ENCODE measurements at places on chromosomes 3 and 15.

- DNase-seq = no peak
These were observed 168.2 kb upstream of the GPR149 start for GRCh38 chr3:154598166-154598565.

GRCh38 chr3:158106766-158107471 is 699 bp upstream of the SHOX2 start:
- no peak for DNase-seq

DNA sequence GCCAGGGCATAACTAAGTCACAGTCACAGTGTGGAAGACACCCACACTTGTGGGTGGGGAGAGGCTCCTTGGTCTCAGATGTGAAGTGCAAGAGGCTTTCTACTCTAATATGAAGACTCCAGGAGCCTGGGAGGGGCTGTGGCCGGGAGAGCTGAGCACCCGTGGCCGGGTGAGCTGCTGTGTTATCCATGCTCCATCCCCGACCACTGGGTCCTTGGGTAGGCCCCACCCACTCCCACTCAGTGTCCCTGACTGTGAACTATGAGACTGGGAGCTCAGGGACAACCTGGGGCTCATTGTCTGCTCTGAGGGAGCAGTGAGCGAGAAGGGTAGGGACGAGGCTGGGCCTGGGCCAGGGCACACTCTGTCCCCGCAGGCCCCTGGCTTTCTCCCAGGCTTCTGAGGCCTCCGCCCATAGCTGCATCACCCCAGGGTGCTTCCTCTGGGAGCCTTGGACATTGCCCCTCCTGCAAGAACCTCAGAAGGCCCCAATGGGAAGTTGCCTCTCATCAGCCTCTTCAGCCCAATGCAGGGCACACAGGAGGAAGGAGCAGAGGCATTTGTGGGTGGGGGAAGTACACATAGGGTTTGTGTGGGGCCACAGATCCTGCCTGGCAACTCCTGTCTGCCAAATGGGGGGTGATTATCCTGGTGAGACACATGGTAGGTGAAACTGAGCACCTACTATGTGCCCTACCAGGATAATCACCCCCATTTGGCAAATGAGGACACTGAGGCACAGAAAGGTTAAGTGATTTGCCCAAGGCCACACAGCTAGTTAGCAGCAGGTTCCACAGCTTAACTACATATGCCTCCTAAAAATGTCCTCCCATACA is 2.4 kb downstream of the ANPEP start:
- no peak for DNase-seq

DNA sequence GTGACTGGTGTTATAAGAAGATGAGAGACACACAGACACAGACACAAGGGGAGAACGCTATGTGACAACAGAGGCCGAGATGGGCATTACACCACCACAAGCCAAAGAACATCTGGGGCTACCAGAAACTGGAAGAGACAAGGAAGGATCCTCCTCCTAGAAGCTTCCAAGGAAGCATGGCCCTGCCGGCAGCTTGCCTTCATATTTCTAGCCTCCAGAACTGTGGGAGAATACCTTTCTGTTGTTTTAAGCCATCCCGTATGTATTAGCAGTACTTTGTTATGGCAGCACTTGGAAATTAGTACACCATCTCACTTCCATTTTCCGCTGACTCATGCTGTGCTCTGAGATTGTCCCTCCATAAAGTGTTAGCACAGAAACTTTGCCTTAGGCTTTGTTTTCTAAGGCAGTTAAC is 38.7 kb upstream of the CA12 start:
- no peak for DNase-seq

- no peak for DNase-seq
These were observed 1515.7 kb downstream of the SI start for GRCh38 chr3:163562625-163563024.

- DNase-seq = no peak
These were observed 388.7 kb upstream of the SGO1 start for GRCh38 chr3:20574746-20575145.

DNA sequence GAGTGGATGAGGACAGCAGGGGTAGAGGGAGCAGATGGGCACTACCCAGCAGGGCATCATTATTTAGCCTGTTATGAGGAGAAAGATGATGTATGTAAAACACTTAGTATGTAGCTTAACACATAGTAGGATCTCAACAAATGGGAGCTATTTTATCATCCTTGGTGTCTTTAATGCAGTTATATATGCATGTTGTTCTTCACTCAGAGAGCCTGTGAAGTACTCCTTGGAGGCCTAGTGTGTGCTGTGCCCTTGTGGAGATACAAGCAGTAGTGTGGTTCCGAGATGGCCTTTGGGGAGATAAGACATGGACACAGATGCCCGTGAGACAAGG is 124.2 kb downstream of the LIPC start:
- DNase-seq = no peak

DNA sequence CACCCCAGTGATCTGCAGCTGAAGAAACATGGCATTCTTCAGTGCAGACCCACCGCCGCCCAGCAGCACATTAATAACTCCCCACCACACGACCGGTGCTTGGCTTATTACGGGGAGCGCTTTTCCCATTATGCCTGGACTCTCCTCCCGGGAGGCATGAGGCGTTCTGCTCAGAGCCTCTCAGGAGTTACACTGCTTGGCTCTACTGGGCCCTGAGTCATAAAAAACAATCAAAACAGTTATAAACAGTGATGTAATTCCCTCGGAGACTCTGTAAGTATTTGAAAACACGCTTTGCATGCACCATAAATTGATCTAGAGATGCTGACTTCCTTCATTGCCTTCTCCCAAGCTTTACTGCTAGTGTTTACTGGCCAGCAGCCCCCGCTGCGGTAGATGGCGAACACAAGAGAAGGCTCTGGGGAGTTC is 77.1 kb upstream of the SNRPA1 start:
- DNase-seq = no peak

- DNase-seq = no peak
These were observed 503 bp downstream of the HLTF start for GRCh38 chr3:149085828-149086231.

DNA sequence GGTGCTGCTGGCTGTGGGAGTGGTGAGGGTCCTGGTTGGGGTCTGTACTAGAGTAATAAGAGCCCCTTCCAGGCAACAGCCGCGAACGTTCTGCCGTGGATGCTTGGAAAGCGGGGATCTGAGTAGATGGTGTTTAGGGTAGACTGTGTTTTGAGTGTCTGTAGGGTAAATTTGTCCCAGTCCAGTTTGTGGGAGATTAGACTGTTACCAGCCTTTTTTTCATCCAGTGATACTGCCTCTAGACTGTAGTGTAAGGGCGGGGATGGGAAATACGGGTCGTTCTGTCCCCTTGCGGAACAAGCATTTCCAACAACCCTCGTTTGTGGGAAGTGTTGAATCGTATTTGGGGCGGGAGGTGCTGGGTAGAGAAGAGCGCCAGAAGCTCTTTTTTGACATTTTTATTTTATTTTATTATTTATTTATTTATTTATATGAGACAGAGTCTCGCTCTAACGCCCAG is 424 bp downstream of the HAUS2 start:
- no peak for DNase-seq

DNA sequence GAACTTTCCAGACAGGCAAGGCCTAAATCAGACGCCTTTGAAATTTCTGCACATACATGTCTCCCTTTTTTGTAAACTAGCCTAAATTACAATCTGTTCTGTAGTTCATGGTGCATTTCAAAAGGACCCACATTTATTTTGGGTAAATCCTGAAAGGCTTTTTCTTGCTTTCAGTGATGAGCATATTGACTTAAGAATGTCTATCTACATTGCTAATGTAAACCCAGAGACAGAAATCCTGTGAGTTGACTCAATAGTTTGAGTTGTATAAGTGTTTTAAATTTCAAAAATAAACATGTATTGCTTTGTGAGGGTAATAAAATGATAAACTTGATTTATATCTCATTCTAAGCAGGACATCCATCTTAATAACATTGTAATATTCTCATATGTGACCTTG is 977.0 kb upstream of the NR2F2 start:
- no peak for DNase-seq

- DNase-seq = no peak
These were observed 120.1 kb downstream of the ABHD5 start for GRCh38 chr3:43810797-43811196.

- DNase-seq = no peak
These were observed 41.2 kb downstream of the SNRK start for GRCh38 chr3:43327582-43327979.

GRCh38 chr15:41992151-41992802 is 19.9 kb upstream of the EHD4 start:
- no peak for DNase-seq

DNA sequence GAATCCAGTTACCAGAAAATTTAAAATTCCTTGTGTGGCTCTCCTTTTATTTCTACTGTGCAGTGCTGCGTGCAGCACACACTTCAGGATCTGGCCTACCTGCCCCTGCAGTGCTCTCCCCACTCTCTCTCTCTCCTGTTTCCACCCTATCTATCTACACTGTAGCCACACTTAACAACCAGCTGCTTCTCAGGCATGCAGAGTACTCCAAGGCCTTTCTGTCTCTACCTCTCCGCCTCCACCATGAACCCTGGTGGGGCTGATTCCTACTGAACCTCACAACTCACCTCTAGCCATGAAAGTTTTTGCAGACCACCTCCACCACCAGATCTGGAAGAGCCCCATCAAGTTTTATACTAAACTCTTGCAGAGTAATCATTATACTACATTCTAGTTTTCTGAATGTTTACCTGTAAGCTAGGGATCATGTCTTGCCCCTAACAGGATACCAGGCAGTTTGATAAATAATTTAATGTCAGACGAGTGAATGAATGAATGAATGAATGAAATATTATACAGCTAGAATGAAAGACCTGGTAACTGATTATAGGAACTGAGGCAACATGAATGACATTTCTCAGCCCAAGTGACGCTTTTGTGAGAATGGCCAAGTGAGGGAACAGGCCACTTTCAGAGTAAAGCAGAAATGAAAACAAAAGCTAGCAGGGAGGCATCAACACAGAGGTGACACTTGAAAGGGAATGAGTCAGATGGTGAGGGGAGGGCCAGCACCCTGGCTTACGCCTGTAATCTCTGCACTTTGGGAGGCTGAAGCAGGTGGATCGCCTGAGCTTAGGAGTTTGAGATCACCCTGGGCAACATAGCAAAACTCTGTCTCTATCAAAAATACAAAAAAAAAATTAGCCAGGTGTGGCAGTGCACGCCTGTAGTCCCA is 363.5 kb downstream of the FOXP1 start:
- DNase-seq = no peak

DNA sequence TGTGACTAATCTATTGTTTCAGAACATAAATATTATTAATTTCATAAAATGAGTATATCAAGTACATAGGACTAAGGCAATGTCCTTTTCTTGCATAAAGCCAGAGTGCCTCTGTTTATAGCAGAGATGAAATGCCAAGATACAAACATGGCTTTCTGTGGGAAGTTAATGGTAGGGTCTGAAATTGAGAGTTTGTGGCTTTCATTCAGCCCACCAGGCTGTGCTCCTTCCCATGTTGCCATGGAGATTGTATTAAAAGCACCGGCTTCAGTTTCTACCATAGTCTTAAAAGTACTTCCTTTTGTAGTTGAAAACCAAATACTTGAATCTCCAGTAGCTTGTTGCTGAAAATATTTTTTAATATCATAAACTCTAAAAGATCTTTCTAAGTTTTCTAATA is 114.0 kb downstream of the LRRC28 start:
- DNase-seq = no peak

- DNase-seq = no peak
These were observed 982 bp upstream of the GABPB1 start for GRCh38 chr15:50355980-50356379.

GRCh38 chr15:80856400-80856799 is 77.2 kb downstream of the CEMIP start:
- DNase-seq = no peak

DNA sequence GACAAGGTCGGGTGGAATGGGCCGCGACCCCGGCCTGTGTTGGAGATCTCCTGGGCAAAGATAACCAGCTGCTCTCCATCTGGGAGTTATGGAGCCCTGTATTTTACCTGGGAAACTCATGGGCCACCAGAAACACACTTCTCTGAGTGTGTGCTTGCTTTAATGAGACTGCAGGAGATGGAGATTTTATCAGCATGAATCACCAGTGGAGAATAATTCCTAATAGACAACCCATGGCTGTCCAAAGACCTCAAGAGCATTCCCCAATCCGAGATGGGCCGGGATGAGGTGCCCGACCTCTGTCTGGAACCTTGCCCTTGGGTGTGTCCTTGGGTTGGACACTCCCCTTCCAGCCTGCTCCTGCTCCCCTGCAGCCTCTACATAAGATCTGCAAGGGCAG is 389.3 kb downstream of the GABRG3 start:
- no peak for DNase-seq

GRCh38 chr3:48194446-48195071 is 6.3 kb upstream of the CDC25A start:
- no peak for DNase-seq

- no peak for DNase-seq
These were observed 55.0 kb downstream of the LSAMP start for GRCh38 chr3:116390318-116390717.

DNA sequence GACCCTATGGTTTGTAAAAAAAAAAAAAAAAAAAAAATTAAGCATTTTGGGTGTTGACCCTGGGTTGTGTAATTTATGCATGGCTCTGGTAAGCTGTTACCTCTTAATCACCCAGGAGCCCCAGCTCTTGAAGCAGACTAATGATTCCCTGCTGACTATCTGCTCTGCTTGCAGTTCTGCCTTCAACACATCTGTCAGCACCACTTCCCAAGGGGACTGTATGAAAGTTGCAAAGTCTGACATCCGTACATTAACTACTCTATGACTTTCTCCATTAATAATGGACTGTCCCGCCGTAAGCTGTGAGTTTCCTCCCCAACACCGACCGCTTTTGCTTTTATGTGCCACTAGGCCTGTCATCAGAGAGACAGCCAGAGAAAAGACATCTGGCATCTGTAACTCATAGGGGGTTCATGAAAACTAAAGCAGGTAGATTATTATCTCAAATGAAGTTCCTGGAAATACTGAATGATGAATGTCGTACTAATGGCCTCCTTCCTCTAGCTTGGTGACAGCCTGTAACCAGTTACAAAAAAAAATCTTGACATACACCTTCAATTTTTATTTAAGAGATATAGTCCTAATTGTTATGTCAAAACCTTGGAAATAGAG is 271.5 kb downstream of the IL5RA start:
- no peak for DNase-seq

- DNase-seq = no peak
These were observed 3.8 kb downstream of the ANP32A start for GRCh38 chr15:68816795-68817303.

- DNase-seq = no peak
These were observed 26.2 kb upstream of the LRRC3B start for GRCh38 chr3:26596335-26596734.

DNA sequence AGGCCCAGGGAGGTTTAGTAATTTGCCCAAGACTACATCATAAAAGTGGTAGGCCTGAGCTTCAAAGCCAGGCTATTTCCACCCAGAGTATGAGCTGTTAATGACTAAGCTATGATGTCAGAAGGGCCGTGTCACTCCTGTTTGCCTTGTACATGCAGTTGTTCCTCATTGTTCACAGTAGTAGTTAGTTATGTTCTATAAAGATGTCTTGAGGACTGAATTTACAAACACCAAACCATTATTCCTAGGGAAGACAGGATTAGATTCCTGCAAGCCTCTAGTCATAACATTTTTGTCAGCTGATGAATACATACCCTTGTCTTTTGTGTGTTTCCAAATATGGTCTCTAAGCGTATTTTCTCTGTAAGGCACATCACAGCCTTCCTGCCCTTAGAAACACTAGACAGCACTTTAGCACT is 20.9 kb upstream of the LARS2 start:
- DNase-seq = no peak
